ENCODE measurements at places on chromosomes 13 and 19. TPM values are rescaled to one million over a fixed set of nuclear protein-coding genes. Genes with fewer than 3 reads are reported as not detected.

ATXN8OS gene
- not detected for total RNA-seq

ZNF724 gene
- 46.8 TPM for total RNA-seq

PRR19 gene
- 3.3 TPM for total RNA-seq

PKN1 gene
- 108 TPM for total RNA-seq
